Stimulated activated CD4-positive, alpha-beta T cell treated with anti-CD3 and anti-CD28 coated beads, Interleukin-12 subunit alpha, Interleukin-12 subunit beta, amount 100 ng/mL, for 4 hours (primary cell): ENCODE measurements at places on chromosomes 4 and X.

DNA sequence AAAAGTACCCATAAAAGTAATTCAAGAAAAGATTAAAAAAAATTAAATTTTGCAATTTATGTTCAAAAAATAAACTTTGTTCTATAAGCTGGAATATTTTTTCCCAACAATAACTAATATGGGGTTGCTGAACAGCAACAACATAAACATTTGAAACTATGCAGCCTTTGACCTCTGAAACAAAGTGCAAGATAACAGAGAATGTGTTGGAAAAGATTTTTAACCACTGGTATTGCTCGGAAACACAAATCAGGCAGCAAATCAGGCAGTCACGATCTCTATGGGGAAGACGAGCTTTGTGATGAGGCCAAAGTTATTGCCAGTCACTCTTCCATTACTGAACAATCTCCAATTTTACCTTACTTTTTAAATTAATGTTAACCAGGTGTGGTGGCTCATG lies 332.1 kb downstream of the PABPC4L start:
- DNase-seq = no peak

GRCh38 chrX:2383144-2383543 lies 117.6 kb downstream of the DHRSX start:
- DNase-seq = no peak

DNA sequence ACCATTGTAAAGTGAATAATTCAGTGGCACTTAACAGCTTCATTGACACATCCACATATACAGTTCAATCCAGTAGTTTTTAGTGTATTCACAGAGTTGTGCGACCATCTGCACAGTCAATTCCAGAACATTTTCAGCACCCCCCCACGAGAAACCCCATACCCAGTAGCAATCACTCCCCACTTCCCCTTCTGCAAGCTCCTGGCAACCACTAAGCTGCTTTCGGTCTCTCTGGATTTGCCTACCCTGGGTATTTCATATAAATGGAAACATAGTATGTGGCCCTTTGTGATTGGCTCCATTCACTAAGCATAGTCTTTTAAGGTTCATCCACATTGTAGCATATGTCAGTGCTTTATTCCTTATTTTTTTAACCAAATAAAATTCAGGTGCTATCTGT lies 10.0 kb downstream of the MSL3 start:
- no peak for DNase-seq

GRCh38 chrX:153924149-153924861 lies 1.8 kb downstream of the ARHGAP4 start:
- no peak for DNase-seq

- DNase-seq = no peak
These were observed 634.7 kb upstream of the BOD1L1 start for GRCh38 chr4:14262221-14262620.

- DNase-seq = peak; percentile 73
These were observed at the start of gene MTMR8 for GRCh38 chrX:64394874-64395567. TSS of gene MTMR8 (minus strand) at chrX:64395452. CDS start at chrX:64395363, 89 bp downstream.

DNA sequence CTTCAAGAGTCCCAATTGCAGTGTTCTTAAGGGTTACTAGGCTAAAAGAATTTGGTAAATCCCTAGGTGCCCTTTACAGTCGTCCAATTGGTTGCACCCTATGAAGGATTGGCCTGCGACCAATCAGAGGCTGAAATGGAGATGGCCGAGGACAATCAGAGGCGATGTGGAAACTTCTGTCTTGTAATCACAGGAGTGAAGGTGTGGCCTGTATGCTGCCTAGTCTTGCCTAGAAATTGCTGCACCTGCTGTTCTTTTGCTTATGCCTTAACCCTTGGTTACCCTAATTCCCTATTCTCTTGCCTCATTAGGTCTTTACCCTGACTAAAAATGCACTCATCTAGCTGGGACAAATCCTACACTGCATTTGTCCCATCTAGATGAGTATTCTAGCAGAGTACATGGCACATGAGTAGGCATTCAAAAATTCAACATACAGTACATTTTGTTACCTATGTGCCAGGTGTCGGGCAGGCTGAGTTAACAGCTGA lies 1.0 kb upstream of the DCK start:
- no peak for DNase-seq

GRCh38 chrX:679291-679979 lies 48.8 kb downstream of the SHOX start:
- DNase-seq = no peak

DNA sequence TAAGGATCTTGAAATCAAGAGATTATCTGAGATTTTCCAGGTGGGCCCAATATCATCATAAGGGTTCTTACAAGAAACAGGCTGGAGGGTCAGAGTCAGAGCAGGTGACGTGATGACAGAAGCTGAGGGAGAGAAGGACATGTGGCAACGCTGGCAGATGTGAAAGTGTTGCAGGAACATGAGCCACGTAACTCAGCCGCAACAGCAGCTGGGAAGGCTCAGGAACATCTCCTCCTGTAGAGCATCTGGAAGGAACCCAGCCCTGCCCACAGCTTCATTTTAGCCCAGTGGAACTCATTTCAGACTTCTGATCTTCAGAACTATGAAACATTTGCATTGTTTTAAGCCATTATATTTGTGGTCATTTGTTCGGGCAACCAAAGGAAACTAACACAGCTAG lies 156.3 kb upstream of the VEGFC start:
- DNase-seq = no peak

DNA sequence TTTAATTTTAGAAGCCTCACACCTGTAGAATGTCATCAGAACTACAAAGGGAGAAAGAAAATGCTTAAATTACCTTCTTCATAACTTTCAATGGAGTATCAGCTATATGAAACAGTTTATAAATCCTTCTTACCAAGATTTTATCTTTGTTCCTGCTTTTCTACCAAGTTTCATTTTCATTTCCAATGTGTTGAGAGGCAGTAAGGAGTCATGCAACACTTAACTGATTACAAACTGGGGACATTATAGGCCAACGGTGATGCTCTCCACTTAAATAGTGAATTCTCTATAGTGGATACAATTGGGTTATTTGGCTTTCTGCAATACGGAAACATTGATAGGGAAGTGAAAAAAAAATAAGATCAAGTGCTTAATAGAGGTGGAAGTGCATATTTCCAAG lies 145.2 kb upstream of the FTHL17 start:
- DNase-seq = no peak
